ENCODE measurements at places on chromosomes 2 and 18.

DNA sequence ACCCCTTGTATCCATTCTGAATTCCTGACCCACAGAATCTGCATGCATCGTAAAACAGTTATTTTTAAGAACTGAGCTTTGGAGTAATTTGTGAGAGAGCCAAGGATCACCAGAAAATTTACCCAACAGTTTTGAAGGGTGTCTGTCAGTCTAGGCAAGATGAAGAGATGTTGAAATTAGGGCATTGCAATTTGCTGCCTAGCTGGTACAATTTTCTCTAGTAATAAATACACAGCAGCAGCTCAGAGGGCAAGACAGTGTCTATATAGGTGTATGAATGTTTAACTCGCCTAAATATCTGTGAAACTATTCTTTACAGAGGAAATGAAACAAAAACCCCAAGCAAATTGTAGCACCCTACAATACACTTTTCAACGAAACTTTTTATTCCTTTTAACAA is 377.8 kb upstream of the POU3F3 start:
- no peak for DNase-seq

DNA sequence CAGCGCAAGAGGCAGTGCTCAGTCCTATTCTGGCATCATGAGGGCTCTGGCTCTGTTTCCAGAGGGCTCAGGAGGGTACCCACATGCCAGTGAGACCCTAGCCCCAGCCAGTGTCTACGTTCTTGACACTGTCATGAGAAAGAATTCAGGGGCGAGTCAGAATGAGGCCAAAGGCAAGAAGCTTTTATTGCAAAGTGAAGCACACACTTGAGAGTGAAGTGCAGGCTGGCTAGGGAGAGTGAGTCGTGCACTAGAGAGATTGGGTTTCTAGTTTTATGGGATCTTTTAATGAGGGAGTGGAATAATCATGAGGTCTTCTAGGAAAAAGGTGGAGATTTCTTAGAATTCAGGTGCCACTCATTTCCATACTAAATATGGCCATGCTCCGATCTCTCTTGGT is 164.1 kb downstream of the DCDC2C start:
- DNase-seq: no peak

DNA sequence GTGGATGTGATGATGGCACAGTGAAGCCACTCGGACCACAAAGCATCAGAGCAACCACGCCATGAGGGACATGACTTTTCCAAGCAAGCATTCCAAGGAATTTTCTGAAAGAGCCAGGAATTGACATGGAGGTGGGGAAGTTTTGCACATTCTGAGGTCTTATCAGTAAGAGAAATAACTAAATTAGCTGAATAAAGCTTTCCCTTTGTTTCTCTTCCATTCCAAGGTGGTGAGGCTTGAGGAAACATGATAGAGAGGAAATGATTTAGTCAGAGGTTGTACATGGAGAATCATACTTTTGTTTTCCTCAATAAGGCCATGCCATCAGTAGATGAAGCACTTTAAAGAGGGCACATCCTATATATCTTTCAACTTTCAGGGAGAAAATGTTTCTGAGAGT is 115.7 kb upstream of the MMADHC start:
- no peak for DNase-seq

DNA sequence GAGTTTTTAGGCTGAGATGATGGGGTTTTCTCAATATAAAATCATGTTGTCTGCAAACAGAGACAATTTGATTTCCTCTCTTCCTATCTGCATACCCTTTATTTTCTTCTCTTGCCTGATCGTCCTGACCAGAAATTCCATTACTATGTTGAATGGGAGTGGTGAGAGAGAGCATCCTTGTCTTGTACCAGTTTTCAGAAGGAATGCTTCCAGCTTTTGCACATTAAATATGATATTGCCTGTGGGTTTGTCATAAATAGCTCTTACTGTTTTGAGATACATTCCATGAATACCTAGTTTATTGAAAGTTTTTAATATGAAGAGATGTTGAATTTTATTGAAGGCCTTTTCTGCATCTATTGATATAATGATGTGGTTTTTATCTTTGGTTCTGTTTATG is 181.8 kb downstream of the GBX2 start:
- DNase-seq: no peak

DNA sequence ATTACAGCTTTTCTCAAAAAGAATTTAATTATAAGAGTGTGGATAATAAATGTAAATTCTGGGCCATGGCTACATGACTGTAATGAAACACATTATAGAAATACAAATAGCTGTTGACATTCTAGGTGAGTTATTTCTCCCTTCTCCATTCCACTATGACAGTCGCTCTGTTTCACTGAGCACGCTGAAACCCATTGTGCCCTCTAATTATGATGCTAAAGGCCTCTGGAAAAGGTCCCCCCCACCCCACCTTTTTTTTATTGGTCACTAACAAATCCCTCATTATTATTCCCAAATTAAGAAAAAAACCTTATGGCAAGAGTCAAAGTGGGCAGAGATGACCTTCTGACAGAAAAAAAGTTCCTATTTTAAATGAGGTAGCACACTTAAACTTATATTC is 285.0 kb upstream of the SIX3 start:
- DNase-seq: no peak

DNA sequence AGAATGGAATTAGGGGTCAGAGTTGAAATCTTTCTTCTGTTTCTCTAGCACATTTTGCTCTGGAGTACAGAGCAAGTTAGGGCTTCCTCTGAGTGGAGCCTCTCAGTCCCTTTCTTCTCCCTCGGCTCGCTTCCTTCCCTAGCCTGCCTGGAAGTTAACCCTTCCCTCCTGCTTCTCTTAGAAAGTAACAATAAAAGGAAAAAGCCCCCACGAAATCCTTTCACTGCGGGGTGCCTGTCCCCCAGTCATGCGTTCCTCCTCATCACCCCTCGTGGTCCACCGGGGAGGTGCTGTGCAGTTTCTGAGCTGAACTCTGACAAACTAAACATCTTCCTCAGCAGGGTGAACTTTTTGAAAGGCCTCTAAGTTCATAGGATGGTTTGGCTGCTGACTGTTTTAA is 2.0 kb downstream of the IGFBP2 start:
- DNase-seq: no peak

- DNase-seq: no peak
Measured at GRCh38 chr2:174117951-174118930, 130.1 kb downstream of the OLA1 start.
